ENCODE measurements at places on chromosomes 2 and 18.

DNA sequence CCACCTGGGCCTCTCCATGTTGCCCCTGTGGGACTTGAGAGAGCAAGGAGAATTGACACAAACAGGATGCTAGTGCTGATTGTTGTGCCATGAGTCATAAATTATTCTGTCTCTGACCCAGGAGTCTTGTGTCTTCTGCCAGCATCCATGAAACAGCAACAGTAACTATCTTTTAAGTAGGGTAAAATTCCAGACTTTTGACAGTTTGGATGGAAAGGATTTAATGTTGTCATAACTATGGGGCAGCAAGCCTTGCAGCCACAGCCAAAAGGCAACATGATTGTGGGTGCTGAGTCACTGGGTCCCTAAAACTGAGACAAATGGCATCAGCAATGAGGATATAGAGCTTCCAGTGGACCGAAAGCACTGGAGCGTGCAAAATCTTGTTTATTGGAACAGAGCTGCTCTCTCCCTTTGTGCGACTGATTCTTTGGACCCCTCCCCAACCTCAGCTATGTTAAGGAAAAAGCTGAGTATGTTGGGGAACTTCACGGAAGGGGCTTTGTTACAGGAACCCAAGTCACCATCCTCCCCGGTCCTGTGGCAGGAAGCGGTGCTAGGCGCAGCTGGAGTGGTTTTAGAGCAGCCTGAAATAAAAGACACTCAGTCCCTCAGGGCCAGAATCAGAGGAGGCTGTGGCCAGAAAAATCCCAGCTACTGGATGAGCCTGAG is 9.6 kb upstream of the ITPRIPL1 start:
- DNase-seq: no peak

DNA sequence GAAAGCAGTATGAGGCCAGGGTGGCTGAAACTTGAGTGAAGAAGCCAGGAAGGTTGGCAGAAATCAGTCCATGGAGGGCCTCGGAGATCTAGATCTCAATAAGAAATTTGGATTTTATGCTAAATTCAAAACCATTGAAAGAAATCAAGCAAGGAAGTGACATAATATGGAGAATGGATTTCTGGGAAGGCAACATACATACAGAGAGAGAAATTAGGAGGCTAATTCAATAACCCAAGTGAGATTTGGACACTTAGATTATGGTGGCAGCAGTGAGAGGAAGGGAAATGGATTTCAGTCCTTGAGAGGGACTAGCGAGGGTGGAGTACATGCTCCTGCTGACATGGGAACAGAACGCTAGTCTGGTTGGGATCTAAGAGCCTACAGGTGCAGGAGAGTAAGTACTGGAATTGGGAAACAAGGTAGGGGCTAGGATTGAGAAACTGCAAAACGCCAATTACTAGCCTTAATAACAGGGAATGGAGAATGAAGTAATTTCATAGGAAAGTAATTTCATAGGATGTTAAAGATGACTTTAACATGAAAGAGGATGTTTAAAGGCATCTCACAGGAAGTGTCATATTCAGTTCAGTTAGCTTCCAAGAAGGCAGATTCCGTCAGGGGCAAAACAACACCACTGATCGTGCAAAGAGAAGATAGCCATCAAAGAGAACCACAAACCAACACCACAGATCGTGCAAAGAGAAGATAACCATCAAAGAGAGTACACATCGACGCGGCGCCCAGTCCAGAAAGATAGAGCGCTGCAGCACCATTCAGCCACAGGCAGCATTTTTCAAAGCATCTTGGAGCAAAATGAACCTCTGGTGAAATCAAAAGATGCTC is 27.2 kb downstream of the CDKL4 start:
- no peak for DNase-seq

DNA sequence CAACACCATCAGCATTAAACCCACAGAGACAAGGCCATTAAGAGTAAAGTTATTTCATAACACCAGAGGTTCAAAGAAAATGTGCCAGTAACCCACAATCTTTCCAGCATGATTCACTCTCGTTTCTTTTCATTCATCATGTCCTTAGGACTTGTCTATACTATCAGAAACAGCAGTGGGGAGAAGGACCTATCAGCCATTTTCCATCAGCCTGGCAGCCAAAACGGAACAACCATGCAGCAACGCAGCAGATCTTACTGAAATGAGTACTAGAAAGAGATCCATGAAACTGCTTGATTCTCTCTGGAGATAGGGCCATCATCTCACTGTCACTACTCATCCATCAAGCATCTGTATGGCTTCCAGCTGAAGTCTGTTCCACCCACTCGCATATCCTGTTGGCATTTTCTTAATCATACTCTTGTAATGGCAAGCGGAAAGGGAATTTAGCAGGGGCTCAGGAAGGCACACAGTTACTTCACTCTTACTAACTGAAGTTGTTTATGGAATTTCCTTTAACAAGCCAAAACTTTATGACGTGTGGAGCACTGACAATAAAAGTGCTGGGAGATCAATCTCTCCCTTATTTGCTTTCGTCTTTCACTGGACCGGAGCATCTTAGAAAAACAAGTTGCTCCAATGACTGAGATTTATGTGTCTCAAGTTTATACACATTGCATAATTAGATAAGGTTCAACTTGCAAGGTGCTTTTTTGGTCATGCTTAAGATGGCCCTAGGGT is 69.7 kb downstream of the EPHA4 start:
- no peak for DNase-seq

DNA sequence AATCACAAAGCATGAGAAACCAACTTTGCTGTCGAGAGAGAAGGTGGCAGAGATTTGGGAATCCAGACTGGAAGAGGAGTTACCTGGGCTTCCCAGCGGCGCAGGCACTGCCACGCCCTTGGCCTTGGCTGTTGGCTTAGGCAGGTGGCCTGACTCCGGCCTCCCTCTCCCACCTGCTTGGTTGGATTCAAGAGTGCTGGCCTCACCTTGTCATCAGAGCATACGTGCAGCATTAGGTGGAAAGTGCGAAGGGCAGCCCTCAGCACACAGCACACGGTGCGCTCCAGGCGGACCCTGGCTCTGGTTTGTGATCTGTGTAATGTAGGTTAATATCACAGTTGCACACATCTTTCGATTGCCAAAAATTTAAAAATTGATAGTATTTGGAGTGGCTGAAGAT is 19.2 kb upstream of the ASB1 start:
- no peak for DNase-seq

DNA sequence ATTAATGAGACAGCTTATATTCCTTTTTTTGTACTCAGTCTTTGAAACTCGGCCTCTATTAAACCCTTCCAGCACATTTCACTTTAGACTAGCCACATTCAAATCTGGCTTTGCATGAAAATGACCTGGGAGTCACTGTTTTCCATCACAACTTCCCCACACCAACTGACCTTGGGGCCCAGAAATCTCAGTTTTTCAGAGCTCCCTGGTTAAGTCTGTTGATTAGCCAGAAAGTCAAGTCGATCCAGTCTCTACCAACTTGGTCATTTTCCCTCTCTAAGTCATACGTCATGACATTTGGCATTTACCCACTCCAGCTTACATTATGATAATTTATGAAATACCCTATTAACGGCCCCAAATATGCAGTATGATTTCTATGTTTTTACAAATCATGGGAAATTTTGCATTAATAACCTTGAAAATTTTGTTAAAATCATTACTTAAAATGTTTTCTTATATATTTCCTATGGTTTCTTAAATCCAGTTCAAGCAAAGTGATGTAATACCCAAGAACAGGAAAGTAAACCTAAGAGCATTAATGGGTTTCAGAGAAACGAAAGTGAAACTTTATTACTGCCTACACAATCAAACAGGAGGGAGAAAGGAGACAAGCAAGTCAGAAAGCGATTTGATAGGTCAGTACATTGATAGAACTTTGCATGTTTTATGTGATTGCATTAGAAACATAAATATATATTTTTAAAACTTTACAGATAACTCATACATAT is 77.1 kb downstream of the SPATS2L start:
- DNase-seq: no peak

Measured in NCI-H524 treated with DMSO at 0.1 percent for 48 hours (cell line).